Left ventricle myocardium superior (tissue), 1 donor: ENCODE measurements at places on chromosomes 6 and 20.

- DNase-seq, result no peak
These were observed 149.9 kb downstream of the CEBPB start for GRCh38 chr20:50340541-50340940.

DNA sequence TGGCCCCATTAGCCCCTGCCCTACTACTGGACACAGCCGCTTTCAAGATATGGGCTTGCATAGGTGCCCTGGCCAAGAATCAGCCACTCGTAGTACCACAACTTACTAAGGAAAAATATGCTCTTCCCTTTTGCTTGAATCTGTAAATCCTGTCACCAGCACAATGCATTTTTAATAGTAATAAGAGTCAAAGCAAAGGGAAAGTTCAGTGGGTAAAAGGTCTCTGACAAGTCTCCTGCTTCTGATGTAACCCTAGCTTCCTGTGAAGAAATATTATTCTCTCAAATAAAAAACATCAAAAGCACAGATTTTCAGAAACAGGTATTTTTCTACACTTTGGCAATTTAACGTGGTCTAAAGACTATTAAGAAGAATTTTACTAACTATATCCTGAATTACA lies 373.8 kb downstream of the GJA1 start:
- DNase-seq, result no peak

DNA sequence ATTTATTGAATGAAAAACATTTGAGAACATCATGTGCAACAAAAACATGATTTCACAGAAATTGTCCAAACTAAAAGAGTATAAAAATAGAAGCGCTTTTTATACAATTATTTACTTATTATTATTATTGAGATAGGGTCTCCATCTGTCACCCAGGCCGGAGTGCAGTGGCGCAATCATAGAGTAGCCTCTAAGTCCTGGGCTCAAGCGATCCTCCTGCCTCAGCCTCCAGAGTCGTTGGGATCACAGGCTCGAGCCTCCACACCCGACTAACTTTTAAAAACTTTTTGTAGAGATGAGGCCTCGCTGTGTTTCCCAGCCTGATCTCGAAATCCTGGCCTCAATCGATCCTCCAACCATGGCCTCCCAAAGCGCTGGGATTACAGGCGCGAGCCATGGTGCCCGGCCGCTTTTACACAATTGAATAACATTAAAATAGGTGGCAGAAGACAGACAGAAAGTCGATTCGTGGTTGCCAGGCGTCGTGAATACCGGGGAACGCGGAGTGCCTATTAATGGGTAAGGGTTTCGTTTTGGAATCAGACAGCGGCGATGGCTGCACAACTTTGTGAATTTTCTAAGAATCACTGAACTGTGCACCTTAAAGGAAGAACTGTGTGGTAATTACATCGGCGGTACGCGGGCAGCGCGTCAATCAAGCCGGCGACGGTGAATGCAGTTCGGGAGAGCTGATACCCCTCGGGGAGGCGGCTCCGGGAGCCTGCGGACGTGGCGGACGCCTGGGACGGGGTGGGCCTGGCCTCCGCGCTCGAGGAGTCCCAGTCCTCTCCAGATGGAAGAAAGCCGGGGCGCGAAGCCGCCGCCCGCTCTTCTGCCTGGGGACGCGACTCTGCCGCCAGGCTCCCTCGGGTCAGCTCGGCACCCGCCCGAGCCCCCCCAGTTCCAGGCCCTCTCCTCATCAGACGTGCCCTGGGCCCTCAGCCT lies 807 bp downstream of the TBC1D20 start:
- DNase-seq, result peak; percentile 74

DNA sequence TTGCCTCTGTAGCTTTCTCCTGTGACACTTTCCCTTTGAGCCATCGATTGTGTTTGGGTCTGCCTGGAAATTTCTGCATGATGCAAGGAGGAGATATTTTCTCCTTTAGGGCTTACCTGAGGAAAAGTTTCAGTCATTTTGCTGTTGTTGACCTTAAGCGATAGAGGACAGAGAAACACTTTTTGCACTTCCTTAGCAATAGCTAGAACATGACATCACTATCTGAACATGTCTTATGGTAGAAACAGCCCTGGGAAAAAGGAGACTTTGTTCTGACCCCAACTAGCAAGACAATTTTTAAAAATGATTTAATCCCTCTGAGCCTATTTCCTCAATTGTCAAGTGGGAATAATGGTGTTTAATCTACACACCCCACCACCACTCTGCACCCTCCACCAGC lies 9.7 kb upstream of the FILIP1 start:
- DNase-seq, result no peak

DNA sequence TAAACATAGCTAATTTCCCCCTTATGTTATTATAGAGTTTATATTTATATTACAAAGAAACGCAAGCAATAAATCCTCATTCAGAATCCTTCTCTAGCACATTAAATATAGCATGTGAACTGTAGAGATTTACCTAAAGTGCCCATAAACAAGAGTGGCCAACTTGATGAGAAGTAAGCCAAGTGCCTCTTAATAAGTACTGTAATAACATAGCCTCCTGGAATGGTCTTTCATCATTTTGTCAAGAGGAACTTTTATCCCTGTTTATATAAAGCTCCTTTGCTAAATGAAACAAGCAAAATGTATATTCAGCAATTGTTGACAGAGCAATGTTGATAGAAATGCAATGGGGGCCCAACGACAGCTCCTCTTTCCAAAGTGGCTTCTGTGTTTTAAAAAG lies 195.0 kb downstream of the ARHGAP18 start:
- DNase-seq, result no peak

DNA sequence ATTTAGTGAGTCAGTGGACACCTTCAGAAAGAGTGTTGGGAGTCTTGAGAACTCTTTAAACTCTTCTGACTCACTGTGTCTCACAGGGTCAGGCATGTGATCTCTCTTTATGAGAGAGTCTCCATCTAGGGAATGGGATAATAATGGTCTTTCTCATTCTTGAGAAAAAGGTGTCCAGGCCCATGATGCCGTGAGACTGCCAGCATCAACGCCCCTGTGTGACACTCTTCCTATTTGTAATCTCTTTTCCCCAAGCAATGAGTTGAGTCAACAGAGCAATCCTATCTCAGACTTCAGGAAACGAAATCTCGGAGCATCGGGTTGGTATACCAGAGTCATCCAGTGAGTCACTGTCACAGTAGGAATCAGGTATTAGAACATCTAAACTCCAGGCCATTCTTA lies 82.3 kb upstream of the BMP2 start:
- DNase-seq, result no peak

DNA sequence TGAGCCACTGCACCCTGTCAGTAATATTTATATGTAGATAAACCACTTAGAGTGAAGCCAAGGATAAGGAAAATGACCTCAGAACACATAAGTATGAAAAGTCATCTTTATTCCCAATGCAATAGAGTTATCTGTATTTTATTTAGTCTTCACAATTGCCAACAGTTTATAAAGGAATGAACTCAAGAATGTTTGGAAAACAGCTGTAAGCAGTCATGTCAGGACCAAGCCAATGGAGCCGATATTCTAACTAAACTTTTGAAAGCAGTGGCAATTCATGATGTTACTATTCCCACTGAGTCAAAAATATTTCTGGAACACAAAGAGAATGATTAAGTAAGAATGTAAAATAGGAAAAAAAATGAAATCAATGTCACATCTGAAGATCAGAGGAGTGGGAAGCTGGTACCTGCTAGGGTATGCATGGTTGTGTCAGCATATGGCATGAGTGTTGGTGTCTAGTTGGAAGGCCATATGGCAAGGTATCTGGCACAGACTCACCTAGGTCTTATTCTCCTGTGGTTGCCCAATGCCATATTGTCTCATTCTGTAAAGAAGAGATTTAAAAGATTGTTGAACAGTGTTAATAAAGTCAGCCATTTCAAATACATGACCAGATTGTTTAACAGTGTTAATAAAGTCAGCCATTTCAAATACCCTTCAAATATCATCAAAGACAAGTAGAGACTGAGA lies 118.2 kb downstream of the ADAT2 start:
- DNase-seq, result no peak
